ENCODE measurements at places on chromosomes 2 and 18.
A peak's percentile ranks its signal among the peaks of the same experiment; 100 is the strongest.

GRCh38 chr2:121398853-121399252 is 113.9 kb upstream of the TFCP2L1 start:
- DNase-seq: no peak

- no peak for DNase-seq
Observed at GRCh38 chr2:61770746-61771145, 83.1 kb downstream of the FAM161A start.

- no peak for DNase-seq
Observed at GRCh38 chr2:133303150-133303549, 265.1 kb downstream of the NCKAP5 start.

GRCh38 chr2:77512507-77512906 is 9.7 kb downstream of the LRRTM4 start:
- no peak for DNase-seq

DNA sequence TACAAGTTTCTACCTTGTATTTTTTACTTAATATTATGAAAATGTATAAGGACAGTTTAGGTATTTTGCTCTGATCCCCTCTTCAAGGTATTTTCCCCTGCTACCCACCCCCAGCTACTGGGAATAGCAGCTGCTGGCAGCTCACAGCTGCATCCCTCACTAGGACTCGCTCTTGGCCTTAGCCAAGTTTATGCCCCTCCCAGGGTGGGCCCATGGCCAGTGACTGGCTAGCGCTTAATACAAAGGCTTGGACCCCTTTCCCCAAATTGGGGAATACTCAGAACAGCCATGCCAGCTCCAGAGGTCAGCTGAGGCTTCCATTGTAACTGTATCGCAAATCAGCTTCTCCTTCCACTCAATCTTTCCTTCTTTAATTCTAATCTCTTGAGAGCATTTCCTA is 131.3 kb downstream of the GFPT1 start:
- no peak for DNase-seq

DNA sequence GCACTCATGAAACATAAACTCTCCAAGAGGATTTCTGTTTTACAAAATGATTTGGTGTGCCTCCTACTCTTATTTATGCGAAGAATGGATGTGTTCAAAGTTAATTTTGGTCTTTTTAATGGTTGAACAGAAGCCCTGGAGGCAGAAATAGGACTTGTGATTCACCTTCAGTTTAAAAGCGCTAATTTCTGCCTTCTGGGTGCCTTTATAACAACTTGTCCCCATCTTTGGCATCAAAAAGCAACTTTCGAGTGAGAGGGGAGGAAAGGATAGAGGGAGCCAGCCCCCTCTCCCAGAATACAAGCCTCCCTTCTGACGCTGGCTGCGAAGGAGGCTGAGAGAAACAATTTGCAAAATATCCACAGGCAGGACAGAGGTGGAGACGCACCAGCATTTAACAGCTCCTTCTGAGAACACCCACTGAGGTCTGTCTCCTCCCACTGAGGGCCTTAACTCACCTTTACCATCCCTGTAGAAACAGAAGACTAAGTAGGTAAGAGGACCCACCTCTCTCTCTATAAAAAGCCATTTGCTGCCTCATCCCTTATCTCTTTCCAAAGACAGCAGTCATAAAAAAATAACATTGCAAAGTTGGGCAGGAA is 24.3 kb upstream of the BCL11A start:
- no peak for DNase-seq

DNA sequence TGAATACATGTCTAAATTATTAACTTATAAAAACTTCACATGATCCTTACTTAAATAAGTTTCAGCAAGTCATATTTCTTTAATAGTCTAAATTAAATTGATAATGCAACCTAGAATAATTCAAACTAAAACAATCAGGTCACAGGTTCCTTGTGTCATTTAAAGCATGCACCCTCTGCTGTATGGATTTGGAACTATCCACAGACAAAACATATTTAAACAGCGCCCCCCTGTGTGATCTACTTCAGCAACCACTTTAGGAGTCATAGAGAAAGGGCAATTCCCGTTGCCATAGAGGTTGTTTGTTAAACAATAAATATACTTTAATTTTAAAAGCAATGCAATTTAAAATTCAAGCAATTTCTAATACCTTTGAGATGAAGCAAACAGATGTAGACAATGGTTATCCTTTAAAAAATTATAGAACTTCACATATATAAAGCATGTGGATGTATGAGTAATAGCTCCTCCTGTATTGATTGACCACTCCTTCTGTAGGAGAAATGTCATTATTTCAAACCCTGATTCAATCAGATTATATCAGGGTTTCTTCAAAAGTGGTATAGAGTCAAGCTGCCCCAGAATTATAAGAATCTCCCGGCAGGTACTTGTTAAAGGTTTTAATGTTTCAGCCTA is 21.2 kb downstream of the GRB14 start:
- no peak for DNase-seq

- DNase-seq: peak; percentile 57
Observed at GRCh38 chr2:68774569-68775271, 40.1 kb downstream of the ARHGAP25 start.

GRCh38 chr2:152584301-152584700 is 133.0 kb downstream of the PRPF40A start:
- DNase-seq: no peak

- DNase-seq: no peak
Observed at GRCh38 chr2:234620018-234620417, 123.1 kb upstream of the ARL4C start.

DNA sequence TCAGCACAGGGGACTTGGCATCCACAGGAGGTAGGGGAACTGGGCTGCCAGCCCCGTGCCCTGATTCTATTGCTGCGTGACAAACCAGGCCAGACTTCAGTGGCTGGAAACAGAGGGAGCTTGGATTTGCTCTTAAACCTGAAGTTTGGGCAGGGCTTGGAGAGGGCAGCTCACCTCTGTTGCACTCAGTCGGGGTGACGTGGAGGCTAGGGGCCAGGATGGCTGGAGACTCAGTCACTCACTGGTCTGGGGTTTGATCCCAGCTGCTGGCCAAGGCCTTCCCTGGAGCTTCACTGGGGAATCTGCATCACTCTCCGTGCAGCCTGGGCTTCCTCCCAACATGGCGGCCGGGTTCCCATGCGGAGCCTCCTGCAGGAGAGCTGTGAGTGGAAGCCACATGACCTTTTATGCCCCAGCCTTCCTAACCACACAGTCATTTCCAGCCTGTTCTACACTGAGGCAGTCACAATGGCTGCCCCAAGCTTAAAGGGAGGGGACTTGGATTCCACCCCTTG is 175.2 kb upstream of the HDAC4 start:
- no peak for DNase-seq

DNA sequence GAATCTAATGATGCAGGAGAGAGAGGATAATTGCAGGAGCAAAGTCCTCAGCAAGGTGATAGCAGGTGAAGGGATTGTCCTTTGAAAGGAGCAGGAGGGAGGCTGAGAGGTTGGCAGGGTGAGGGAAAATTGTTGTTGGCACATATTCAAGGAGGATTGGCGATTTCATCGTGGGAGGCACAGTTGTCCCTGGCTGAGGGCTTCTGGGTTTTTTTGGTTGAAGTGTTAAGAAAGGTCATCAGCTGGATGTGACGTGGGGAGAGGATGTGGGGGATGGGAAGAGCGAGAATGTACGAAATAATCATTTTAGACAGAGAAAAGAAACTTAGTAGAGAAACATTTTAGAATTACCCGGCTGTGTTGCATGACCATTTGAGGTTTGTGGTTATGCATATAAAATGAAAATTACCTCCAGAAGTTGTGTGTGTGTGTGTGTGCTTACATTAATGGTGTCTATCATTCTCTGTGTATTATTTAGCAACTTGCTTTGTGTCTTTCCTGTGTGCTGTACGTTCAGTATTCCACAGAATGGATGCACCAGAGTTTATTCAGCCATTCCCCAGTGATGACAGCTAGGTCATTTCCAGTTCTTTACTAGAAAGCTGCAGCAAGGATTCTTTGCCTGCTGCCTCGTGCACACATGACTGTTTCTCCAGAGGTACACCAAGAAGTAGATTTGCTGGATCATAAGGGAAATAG is 67.6 kb downstream of the SDC1 start:
- no peak for DNase-seq

GRCh38 chr18:10842371-10842770 is 307.0 kb downstream of the PIEZO2 start:
- DNase-seq: no peak

DNA sequence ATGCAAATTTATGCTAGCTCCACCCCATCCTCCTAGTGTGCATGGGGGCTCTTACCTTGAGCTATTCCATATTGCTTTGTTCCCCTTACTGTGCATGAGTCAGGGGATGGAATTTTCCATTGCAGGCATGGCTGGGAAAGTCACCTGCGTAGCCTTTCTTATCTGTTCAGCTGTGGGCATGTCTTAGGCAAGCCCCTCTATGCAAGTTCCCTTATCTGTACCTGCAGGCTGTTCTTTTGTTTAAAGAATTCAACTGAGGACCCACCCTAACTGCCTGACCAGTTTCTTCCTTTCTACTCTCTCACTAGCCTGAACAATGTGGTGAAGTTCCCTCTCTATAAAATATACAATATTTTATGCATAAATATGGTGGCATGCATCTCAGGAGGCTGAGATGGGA is 54.2 kb upstream of the CDCA7 start:
- DNase-seq: no peak

- DNase-seq: no peak
Observed at GRCh38 chr2:20648206-20648605, 2.7 kb downstream of the HS1BP3 start.

- DNase-seq: no peak
Observed at GRCh38 chr2:231250146-231250545, 51.7 kb downstream of the ARMC9 start.

GRCh38 chr2:26811261-26811660 is 25.4 kb downstream of the CENPA start:
- no peak for DNase-seq

DNA sequence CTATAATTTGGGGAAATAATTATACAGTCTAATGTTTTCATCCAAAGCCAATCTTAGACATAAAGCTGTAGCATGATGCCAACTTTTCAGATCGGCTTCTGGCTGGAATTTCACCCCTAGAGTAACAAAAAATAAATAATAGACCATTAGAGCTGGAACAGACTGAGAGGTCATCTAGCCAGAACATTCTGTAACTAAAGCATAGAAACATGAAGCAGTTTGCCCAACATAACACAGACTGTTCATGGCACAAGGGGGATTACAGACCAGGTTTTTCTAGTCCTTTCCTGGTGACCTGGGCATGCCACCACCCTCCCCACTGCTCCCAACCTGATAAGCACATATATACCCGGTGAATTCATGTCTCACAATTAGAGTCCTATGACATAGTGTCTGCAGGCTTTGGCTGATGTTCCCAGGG is 116.4 kb upstream of the PPP1CB start:
- no peak for DNase-seq

DNA sequence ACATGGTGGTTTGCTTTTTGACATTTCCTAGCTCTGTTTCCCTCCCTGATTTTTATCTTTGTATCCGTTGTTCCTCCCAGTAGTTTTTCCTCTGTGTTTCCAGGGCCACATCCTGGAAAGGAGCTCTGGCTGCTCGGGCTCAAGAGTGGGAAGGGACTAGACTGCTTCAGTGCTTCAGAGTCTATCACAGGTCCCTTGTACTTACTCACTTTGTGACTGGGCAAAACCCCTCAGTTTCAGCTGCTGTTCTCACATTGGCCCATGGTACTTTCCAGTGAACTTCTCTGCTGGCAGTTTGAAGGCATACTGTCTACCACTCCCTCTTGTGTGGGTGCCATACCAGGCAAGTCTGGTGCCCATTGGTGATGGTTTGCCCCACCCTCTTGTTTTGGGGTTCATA is 7.5 kb upstream of the STAMBP start:
- DNase-seq: no peak

DNA sequence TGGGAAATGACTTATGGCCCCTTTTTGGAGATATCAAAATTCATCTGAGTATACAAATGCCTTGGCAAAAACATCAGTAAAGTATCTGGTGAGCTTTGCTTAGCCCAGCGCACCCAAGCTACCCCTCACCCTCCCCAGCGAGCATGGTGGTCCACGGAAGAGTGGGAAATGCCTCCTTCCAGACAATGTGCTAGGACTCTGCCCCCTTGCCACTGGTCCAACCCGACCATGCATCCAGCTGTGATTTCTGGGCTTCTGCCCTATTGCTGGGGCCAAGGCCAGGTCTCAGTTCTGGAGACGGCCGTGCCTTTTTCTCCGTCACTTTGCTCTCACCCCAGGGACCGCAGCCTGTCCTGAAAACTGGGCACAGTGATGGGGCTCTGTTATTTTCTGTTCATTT is 31.8 kb upstream of the CCL20 start:
- no peak for DNase-seq
